ENCODE measurements at places on chromosomes 5 and 9.
A peak's percentile ranks its signal among the peaks of the same experiment; 100 is the strongest.

DNA sequence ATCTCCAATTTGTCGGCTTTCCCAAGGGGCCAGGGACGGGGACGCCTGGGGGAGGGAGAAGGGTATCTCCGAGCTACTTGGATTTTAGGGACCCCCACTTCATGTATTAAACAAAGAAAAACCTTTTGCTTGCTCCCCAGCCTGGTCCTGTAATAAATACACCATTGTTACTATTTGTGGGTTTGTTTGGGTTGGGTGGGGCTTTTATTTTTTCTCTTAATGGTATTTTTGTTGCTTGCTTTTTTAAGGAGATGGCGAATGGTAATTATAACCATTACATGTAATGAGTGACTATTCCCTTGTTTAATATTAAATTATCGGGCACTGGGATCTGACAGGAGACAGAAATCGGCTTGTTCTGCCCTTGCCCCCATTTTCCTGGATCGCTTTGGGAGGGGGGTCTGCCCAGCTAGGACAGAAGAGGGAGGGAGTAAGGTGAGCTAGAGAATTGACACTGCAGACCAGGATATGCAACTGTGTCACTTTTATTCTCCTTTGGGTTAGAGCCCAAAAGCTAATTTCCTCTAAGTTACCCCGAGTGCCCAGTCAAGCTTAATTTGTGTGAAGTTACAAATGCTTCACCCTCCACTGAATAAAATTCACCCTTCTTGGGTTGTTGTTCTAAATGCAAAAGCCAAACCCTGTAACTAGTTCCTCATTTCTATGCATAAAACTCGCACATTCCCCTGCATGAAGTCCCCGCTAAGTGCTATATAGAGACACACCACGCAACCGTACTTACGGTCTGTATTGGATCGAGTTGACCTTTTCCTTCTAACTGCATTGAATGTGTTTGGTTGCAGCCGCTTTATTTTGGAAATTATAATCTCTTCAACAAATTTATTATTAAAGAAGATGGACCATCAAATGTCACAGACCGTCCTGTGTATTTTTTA is 1.6 kb upstream of the ZNF608 start:
- no peak for DNase-seq

DNA sequence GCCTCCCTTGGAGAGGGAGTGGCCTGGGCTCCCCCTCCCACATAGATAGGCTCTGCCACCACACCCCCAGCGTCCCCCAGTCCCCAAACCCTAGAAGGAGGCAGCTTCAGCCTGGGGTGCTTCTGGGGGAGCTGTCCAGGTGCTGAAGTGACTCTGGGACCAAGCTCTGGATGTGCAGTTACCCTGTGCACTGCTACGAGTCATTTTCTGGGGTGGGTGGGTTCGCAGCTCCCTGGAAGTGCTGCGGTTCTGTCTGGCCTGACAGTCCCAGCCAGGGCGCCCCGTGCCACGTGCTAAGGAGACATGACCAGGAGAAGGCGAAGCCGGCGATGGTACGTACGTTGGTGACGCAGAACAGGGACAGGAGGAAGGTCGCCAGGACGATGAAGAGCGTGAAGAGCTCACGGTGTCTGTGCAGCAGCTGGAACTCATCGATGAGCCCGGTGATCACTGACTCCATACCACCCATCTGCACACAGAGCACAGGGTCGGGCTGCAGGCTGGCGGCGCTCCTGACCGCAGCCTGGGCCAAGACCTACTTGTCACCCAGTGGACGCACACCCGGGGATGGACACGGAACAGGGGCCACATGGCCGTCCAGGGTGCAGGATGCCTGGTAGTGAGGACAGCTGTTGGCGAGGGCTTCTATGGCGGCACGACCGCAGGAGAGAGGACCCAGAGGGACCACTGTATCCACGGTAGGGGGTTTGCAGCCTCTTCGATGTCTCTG is 35.7 kb downstream of the SLC6A3 start:
- no peak for DNase-seq

- DNase-seq, result peak; percentile 32
Observed at GRCh38 chr5:40233268-40233667, 446.4 kb upstream of the PTGER4 start.

- DNase-seq, result no peak
Observed at GRCh38 chr9:134321531-134321930, 4.7 kb upstream of the RXRA start.

- no peak for DNase-seq
Observed at GRCh38 chr5:172701291-172701656, 60.2 kb downstream of the NEURL1B start.

DNA sequence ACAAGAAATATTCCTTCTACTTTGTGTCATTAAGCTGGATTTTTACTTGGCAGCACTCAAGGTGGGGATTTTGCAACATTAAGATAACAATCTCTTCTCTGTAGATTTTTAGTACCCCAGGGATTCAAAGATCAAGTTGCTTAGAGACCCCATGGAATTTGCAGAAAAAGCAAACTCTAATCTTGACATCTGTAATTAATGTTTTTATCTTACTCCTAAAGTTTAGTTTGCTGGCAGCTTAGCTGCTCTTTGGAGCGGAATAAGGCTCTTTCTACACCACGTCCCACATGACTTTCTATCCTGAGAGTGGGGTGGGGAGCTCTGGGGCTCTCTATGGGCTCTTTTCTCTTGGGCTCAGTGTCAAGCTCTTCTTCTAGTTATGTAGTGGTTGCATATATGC is 21.7 kb upstream of the SPDL1 start:
- DNase-seq, result no peak

GRCh38 chr5:61232490-61233050 is 70.3 kb upstream of the SMIM15 start:
- DNase-seq, result no peak

DNA sequence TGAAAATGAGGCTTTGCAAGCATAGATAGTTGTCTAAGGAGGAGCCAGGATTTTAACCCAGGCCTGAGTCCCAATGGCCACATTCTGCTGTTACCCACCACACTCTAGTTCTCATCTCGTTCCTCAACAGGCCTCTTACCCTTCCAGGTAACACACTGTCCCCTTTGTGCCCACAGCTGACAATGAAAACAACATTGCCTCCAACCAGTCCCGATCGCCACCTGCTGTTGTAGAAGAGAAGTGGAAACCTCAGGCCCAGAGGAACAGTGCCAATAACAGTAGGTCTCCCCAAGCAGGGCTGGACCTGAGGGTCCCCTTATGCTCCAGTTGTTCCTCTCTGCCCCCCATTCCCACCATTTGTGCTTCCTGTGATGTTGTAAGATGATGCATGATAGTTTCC is 30.4 kb downstream of the AMBP start:
- DNase-seq, result no peak
